ENCODE measurements at places on chromosomes 3 and 15.
A peak's percentile ranks its signal among the peaks of the same experiment; 100 is the strongest.

DNA sequence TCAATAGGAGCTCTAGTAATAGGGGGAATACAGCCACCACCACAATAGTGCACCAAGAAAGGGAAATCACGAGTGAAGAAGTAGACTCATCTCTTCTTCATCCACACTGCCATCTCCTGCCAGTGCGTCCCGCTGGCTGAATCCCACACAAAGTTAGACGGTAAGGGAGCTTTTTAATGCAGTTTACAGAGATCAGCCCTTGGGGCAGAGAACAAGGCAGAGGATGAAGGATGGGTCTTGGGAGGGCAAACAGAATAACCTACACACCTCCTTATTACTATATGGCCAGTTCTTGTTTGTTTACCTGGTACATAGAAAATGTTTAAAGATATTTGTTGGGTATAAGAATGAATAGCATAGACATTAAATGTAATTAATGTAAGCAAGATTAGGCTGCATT, 11.0 kb upstream of the DPH6 start:
- DNase-seq = no peak
- no peak overlapping the region for H3K4me3 ChIP-seq
- no peak overlapping the region for H3K27ac ChIP-seq
- H3K4me1 ChIP-seq = no peaks in the 10 kb centered on the region
- no peaks in the 10 kb centered on the region for H3K27me3 ChIP-seq
- no peaks in the 10 kb centered on the region for H3K36me3 ChIP-seq

- H3K36me3 ChIP-seq = no peaks in the 10 kb centered on the region
- peak overlapping the region; percentile 57 for H3K27ac ChIP-seq
- peak; percentile 78 for DNase-seq
- H3K4me3 ChIP-seq = peak overlapping the region; percentile 14
- no peaks in the 10 kb centered on the region for H3K27me3 ChIP-seq
Measured at GRCh38 chr3:170033489-170033888, 4.3 kb upstream of the GPR160 start.

DNA sequence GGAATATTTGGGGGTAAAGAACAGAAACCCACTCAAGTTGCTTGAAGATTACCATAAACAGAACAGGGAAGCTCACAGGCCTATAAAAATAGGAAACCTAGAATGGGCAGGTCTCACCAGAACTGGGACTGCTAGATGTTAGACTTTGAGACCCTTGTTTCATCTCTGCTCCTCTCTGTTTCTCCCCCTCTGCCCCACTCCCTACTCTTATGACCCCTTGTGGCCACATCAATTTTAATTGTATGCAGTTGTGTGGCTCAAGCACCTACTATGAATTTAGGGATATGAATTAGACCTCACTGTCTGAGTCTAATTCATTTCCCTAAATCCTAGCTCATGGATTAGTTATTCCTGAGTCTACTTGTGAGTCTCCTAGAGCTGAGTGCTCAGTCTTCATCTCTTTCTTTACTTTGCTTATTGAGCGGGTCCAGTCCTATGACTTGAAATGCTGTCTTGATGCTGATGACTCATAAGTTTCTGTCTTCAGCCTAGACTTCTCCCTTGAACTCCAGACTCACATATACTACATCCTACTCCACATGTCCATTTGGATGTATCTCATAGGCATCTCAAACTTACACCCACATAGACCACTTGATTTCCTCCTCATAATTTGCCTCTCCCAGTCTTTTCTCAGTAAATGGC, 78.7 kb downstream of the ITPR1 start:
- DNase-seq = no peak
- no peak overlapping the region for H3K4me3 ChIP-seq
- no peaks in the 10 kb centered on the region for H3K36me3 ChIP-seq
- H3K27me3 ChIP-seq = no peaks in the 10 kb centered on the region
- H3K4me1 ChIP-seq = peaks cover 8% of the 10 kb centered on the region

- H3K4me3 ChIP-seq = no peak overlapping the region
- peaks cover 8% of the 10 kb centered on the region for H3K27me3 ChIP-seq
- H3K4me1 ChIP-seq = no peaks in the 10 kb centered on the region
- H3K36me3 ChIP-seq = no peaks in the 10 kb centered on the region
Measured at GRCh38 chr3:70943886-70944285, 631.4 kb upstream of the MDFIC2 start.

DNA sequence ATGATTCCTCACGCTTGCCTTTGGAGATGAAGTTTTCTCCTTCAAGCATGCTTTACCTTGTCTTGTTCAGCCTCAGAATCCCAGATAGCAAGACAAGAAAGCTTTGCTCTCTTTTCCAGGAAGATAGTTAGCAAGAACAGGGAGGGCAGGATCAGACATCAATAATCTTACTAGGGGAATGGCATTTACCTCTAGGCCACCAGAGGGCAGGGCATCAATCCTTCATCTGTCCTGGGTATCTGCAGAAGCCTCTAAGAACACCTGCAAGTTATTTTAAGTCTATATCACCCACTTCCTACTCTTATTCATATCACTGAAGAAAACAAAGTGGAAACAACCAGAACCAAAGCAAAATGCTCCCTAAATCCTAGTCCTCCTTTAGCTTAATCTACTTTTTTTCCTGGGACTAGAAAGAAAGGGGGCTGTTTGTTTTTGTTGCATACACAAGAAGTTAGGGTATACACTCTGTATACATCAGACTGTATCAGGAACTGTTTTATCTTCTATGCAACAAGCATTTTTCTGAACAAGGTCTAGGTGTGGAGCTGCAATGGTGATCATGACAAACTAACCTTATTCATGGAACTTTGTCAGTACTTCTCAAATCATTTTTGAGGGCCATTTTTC, 862.5 kb downstream of the CADM2 start:
- no peaks in the 10 kb centered on the region for H3K36me3 ChIP-seq
- H3K27me3 ChIP-seq = no peaks in the 10 kb centered on the region
- H3K4me3 ChIP-seq = no peak overlapping the region
- H3K27ac ChIP-seq = no peak overlapping the region
- peak; percentile 21 for DNase-seq

DNA sequence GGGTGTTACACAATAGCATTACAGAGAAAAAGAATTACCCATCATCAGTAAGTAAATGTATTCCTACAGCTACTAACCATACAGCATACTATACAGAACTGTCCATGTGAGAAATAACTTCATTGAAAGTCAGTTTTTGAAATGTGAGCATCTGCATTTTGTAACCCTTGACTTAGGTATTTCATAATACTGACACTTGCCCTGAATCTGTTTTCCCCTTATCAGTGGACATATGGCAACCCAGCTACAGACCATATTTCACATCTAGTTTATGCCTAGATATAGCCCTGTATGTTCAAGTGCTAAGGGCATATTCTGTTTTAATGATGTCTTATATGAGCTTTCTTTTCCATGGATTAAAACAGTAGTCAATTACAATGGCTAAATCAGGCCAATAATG, 297.6 kb downstream of the TBC1D5 start:
- H3K27ac ChIP-seq = no peak overlapping the region
- no peak overlapping the region for H3K4me3 ChIP-seq
- H3K36me3 ChIP-seq = peaks cover 18% of the 10 kb centered on the region
- H3K27me3 ChIP-seq = no peaks in the 10 kb centered on the region

GRCh38 chr3:4836516-4836915, 142.7 kb upstream of the BHLHE40 start:
- H3K4me1 ChIP-seq = peaks cover 84% of the 10 kb centered on the region
- no peak overlapping the region for H3K4me3 ChIP-seq
- H3K27ac ChIP-seq = peak overlapping the region; percentile 93
- no peaks in the 10 kb centered on the region for H3K27me3 ChIP-seq
- peaks cover 21% of the 10 kb centered on the region for H3K36me3 ChIP-seq

DNA sequence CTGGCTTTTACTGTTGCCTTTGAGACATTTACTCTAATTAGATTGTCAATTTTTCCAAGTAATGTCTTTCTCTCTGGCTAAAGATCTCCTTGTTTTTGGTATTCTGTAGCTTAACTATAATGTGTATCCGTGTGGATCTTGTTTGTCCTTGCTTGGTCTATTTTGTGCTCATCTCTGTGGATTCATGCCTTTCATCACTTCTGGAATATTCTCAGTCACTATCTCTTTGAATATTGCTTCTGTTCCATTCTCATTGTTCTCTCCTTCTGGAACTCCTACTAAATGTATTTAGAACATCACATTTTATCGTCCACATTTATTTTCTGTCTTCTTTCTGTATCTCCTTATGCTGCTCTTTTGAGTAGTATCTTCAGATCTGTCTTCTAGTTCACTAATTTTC, 12.7 kb downstream of the PGPEP1L start:
- peaks cover 7% of the 10 kb centered on the region for H3K27me3 ChIP-seq
- H3K4me1 ChIP-seq = no peaks in the 10 kb centered on the region
- DNase-seq = no peak
- no peak overlapping the region for H3K27ac ChIP-seq
- no peak overlapping the region for H3K4me3 ChIP-seq

DNA sequence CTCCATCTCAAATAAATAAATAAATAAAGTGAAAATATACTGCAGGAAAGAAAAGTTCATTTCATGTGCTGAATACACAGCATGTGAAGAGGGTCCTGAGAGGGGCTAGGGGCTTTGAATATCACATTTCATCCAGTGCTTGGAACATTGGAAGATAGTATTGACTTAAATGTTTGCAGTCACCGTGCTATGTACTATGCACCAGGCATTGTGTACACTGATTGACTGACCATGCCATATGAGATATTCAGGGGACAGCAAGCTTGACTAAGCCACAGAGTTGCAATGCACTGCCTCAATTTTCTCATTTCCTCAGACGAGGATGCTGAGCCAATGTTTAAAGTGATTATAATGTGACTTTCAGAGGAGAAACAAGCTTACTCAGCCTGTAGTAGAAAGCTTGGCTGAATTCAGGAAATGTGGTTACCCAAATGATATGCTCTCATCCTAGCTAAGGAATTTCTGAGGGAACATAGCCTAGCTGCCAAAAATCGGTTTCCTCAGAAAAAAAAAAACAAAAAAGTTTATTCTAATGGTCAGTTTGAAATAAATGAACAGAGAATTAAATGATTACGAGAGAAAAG, 557.9 kb downstream of the FGF12 start:
- H3K4me3 ChIP-seq = no peak overlapping the region
- no peak overlapping the region for H3K27ac ChIP-seq
- DNase-seq = no peak
- no peaks in the 10 kb centered on the region for H3K4me1 ChIP-seq

GRCh38 chr3:172626021-172626640, 84.7 kb downstream of the NCEH1 start:
- no peak for DNase-seq
- peaks cover 11% of the 10 kb centered on the region for H3K4me1 ChIP-seq
- H3K27ac ChIP-seq = no peak overlapping the region
- no peaks in the 10 kb centered on the region for H3K27me3 ChIP-seq
- H3K4me3 ChIP-seq = no peak overlapping the region
- no peaks in the 10 kb centered on the region for H3K36me3 ChIP-seq

- no peak overlapping the region for H3K4me3 ChIP-seq
- H3K36me3 ChIP-seq = no peaks in the 10 kb centered on the region
- DNase-seq = no peak
- H3K27ac ChIP-seq = no peak overlapping the region
Measured at GRCh38 chr3:191382661-191383060, 52.3 kb upstream of the UTS2B start.

DNA sequence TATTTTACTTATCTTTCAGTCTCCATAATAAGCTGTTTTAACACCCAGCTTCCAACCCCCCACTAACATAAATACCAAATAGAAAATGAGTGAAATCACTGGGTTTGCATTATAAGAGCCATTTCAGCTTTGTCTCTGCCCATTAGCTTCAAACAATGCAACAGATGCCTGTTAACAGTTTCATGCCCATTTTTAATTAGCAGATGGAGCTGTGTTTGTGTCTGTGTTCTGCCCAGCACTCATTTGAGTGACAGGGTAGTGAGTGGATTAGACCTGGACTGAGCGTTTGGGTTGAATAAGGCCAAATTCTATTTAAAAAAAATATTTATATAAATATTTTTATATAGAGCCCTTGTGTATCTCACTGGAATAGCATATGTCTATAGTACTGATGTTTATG, 7.4 kb downstream of the RAB8B start:
- H3K27ac ChIP-seq = peak overlapping the region; percentile 87
- H3K36me3 ChIP-seq = peaks cover 24% of the 10 kb centered on the region
- H3K4me3 ChIP-seq = no peak overlapping the region
- H3K27me3 ChIP-seq = no peaks in the 10 kb centered on the region
- no peak for DNase-seq

Data from activated naive CD4-positive, alpha-beta T cell treated with anti-CD3 and anti-CD28 coated beads for 36 hours (primary cell).